ENCODE measurements at places on chromosomes 7 and 10.

GRCh38 chr7:8296362-8296659 is 34.3 kb upstream of the ICA1 start:
- no peak for DNase-seq

DNA sequence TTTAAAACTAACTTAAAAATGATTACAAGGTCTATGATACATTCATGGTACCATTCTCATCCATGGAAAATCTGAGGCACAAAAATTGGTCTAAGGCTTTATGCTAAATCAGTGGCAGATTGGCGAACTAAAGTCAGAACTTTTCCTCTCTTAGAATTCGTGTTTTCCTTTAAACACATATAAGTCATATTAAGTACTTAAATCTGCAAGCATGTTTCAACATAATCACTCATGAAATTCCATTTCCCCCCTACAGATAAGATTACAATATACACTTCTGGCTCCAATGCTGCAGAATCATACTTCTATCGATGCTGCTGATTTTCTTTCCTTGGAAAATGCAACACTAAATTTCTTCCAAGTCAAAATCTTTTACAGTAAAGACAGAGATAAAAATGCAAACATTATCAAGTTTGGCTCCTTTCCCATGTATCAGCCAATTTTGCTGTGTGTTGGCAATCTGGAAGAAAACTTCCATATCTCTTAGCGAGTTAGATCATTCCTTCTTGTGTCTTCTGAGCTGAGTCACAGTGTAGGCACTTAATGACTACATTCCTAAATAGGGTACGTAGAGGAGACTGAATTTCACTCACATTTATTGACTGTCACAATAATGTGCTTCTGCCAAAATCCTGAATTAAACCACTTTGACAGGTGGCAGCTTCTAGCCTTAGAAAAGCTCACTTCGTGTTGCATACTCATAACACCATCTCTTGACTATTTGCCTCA is 76.4 kb upstream of the LRRC17 start:
- no peak for DNase-seq

- no peak for DNase-seq
Observed at GRCh38 chr10:92732958-92733357, 43.2 kb downstream of the HHEX start.

DNA sequence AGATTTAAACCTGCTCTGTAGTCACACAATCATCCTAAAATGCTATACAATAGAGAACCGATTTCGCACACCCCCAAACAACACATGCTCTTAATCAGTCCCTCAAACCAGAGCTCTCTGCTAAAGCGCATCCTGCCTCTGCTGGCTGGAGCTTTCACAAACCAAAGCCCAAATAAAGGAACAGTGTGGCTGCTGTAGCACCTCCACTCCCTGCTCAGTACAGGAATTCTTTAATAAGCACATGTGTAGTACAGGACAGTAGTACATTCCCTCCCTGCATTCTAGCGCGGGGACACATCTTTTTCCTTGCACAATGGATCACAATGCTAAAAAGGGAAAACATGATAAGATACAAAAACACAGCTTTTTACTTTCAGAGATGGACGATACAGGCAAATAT is 684.6 kb downstream of the MAGI2 start:
- no peak for DNase-seq

DNA sequence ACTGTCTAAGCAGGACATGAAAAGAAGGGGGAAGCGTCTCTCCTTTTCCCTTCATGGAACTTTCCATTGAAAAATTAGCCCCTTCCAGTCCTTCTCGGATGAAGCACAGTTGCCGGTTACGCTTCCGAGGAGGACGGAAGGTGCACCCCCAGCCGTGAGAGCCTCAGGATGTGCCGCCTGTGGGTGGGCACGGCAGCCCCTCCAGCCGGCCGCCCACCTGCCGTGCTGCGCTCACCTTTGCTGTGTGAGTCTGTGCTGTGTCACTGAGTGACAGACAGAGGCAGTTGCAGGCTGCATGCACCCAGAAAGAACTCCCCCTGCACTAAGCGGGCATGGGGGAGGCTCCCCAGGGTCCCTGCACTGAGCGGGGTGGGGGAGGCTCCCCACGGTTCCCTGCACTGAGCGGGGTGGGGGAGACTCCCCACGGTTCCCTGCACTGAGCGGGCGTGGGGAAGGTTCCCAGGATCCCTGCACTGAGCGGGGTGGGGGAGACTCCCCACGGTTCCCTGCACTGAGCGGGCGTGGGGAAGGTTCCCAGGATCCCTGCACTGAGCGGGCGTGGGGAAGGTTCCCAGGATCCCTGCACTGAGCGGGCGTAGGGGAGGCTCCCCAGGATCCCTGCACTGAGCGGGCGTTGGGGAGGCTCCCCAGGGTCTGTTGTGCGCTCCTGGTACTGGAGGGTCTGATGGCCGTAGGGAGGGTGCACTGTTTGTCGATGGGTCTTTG is 74.2 kb downstream of the DNAJB6 start:
- no peak for DNase-seq

GRCh38 chr10:114822444-114823076 is 980 bp downstream of the FHIP2A start:
- peak; percentile 8 for DNase-seq

- no peak for DNase-seq
Observed at GRCh38 chr10:104345515-104345914, 7.2 kb upstream of the ITPRIP start.

DNA sequence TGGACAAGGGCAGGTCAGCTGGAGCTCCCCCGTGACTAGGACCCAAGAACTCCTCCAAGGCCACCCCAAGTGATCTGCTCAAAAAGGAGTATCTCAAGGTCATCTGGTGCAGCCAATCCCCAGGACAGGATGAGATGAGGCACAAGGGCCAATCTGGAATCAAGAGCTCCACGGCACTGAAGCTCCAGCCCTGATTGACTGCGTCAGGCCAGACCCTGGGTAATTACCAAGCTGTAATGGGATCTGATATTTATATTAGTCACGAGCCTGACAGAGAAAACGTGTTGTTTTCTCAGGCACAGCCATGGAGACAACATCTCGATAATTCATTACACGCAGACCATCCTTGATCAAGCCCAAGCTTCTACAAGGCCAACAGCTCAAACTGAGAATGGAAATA is 4.2 kb downstream of the KCNMA1 start:
- DNase-seq = no peak
